ENCODE measurements at places on chromosomes 6 and 20.
A peak's percentile ranks its signal among the peaks of the same experiment; 100 is the strongest.

DNA sequence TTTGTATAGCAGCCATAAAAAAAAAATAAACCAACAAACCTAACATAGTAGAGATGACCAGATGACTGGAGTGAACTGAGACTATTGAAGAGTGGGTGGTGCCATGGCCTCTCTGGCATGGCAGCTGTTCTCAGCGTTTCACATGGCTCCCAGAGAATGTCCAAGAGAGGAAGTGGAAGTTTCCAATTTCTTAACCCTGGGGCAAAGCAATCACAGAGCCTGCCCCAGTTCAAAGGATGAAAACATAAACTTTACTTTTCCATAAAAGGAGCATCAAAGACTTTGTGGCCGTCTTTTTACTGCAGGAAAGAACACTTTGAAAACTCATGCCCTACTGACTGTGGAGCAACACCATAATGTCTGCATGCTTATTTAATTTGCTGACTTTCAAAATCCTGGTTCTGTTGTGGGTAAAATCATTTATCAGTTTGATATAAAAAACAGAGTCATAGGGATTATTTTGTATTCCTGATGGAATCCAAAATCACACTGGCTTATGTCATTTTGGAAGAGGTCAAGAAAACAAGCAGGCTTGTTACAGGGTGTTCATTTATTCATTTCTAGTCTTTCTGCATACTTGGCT lies 165.4 kb downstream of the SLC35B3 start:
- no peak for DNase-seq

GRCh38 chr6:160261991-160262680 lies 3.5 kb upstream of the SLC22A2 start:
- DNase-seq, result no peak

- no peak for DNase-seq
Measured at GRCh38 chr6:9002833-9003232, 567.5 kb upstream of the SLC35B3 start.

- DNase-seq, result no peak
Measured at GRCh38 chr20:49519777-49520359, 37.4 kb upstream of the KCNB1 start.

- no peak for DNase-seq
Measured at GRCh38 chr6:139847457-139847813, 473.0 kb upstream of the CITED2 start.

GRCh38 chr20:40225596-40225995 lies 463.4 kb downstream of the MAFB start:
- no peak for DNase-seq

DNA sequence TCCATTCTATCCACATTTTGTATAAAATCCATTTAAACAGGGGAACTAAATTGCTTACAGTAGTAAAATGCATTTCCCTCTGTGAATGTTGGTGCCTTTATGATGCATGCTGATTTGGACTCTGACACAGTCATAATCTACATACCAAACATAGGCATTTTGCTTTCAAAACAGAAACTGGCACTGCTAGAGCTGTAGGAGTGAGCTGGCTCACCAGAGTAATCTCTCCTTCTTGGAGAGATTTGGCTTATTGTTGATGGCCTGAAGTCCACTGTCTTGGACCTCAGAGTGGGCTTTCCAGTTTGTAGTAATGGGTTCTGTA lies 363.2 kb upstream of the FLRT3 start:
- no peak for DNase-seq

DNA sequence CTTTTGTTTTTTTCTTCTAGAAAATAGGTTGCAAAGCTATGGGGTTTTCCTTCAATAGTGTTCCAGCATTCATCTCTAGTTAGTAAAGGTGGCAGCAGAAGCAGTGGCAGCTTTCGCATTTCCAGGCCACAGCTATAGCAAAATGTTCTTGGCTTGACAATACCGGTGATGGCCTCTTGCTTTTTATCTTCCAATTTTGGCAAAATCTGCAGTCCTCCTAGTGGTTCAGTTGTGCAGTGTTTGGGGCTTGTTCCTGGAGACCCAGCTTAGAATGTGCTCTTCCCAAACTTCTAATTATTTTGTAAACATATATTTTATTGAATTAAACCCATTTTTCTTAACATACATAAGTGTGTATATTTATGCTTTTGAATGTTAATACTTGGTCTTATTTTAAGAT lies 370.6 kb upstream of the MAN1A1 start:
- no peak for DNase-seq

GRCh38 chr6:16419636-16420336 lies 181.4 kb downstream of the GMPR start:
- DNase-seq, result no peak

DNA sequence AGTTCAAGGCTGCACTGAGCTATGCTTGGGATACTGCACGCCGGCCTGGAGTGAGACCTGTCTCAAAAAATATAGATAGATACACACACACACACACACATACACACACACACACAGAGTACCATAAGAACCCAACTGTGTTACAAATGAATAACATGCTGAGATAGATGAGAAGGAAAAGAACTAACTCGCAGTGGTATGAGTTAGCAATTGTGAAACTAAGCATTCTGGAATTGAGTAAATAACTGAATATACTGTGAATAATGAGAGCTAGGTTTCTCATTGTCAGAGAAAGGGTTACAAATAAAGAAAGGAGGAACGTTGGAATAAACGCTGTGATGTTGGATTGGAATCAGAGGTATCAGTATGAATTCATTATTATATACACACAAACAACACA lies 14.6 kb upstream of the FAXC start:
- DNase-seq, result no peak

- DNase-seq, result peak; percentile 77
Measured at GRCh38 chr20:20393207-20394120, 25.6 kb downstream of the INSM1 start.

DNA sequence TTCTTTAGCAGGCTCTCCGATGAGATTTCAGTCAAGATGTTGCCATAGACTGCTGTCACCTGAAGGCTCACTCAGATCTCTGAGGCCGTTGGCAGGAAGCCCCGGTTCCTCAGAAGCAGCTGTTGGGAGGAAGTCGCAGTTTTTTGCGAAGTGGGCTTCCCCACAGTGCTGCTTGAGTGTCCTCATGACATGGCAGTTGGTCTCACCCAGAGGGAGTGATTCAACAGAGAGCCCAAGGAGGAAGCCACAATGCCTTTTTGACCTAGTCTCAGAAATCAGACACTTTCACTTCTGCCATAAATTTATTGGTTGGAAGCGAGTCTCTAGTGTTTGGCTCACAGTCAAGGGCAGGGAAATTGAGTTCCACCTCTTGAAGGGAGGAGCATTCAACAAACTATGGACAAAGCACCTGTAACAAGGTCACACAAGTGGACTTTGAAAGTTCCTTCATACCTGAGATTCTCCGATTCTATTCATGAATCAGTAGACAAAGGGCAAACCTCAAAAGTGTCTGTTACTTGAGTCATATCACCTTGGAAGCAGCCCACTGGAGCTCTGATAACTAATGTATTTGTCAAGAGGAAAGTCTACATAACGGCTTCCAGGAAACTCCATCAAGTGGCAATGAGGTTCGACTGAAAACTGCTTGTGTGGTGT lies 208.3 kb downstream of the TASP1 start:
- DNase-seq, result peak; percentile 33

DNA sequence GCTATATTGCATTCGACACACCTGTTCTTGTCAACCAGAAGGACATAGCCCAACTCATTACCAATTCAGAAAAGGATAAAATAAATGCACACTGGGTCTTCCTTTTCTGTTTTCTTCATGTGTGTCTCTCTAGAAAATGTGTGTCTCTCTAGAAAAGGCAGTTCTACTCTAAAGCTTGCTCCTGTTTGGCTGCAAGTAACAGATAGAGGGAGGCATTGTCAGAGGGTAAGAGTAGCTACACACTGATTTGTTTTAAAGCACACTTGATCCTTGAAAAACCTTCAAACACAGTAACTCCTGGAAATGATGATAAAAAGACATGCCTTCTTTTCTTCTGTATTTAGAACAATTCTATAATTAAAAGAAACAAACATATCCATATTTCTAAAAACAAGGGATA lies 21.3 kb downstream of the GRM1 start:
- DNase-seq, result no peak

- no peak for DNase-seq
Measured at GRCh38 chr20:53738039-53738944, 144.7 kb upstream of the ZNF217 start.

GRCh38 chr20:25580711-25581110 lies 4.6 kb downstream of the NINL start:
- DNase-seq, result no peak

DNA sequence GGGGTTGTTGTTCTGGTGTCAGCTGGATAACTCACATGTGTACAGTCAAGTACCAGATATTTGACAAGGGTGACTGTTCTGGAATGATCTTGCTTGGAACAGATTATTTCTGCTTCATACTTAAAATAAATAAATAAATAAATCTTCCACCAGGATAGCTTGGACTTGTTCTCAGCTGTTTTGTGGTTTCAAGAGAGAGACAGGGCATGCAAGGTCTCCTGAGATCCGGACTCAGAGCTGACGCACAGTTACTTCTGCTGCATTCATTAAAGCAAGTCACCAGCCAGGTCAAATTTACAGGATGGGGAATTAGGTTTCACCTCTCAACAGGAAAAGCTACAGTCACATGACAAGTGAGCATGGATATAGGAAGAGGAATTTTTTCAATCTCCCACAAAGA lies 285.0 kb upstream of the SPTLC3 start:
- DNase-seq, result no peak

DNA sequence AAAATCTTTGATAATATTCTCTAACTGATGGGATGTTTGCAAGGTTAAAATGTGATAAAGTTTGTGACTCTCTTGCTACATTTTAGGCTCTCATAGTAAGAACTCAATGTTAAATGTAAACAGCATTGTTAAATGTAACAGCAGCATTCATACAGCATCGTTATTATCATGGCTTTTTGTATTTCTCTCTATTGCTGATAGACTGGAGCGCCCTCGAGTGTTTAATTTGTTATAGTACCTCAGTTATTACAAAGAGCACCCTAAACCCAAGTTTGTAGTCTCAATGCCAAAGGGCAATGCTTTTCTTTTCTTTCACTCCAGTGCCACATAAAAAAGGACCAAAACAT lies 14.9 kb upstream of the TTPAL start:
- peak; percentile 40 for DNase-seq

DNA sequence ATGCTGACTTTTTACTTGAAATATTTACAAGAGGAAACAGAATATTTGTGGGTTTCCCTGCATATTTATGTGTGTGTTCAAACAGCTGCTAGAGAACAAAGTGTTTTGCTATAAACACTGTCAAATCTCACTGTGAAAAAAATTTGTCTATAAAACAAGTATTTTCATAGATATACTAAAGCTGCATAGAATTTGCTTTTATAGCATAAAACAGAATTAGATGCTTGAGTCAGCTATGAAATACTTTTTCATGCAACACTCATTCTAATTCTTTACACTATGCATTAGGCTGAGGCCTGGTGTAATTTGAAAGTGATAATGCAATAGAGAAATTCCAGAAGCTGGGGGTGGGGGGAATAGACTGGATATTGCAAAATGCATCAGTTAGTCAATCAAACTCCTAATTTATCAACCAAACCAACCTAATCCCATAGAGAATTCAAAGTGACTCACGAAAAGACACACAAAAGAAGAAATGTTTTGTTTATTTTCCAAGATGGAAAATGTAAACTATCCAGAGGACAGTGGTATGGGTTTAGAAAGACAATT lies 148.2 kb downstream of the LAMA2 start:
- no peak for DNase-seq

DNA sequence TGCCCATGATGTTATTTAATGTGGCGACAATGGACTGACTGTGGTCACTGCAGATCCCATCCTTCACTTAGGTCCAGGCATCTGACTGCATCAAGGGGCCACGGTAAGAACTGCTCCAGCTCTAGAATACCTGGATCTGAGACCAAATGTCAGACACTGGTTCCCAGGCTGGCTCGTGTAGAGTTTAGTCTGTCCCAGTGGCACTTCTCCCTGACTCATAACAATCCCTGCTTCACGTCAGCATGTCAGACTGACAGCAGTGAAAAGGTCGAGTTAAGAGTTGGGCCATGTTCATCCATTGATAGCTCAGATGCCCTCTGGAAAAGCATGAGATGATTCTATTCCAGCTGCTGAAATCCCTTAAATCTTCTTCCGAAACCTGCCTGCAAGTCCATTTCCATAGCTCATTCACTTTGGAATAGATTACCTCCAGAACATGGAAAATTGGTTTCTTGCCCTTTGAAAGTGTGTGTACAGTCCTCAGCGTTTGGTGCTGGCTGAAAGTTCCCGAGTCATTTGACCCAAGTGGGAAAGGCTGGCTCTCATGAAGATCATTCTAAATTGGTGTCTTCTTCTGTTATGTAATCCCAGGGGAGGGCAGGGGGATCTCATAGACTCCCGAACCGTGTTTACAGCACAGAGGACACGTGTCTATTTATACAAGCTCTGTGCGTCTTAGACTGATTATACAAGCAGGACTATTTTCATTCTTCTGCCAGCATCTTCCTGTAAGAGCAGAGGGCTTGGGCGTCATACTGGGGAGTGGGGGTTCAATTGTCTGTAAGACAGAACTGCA lies 160.8 kb downstream of the ZDHHC14 start:
- no peak for DNase-seq

- DNase-seq, result no peak
Measured at GRCh38 chr20:49956689-49957088, 20.5 kb downstream of the RNF114 start.

GRCh38 chr6:8821981-8822381 lies 386.6 kb upstream of the SLC35B3 start:
- no peak for DNase-seq

GRCh38 chr6:155528982-155529453 lies 73.4 kb upstream of the NOX3 start:
- peak; percentile 89 for DNase-seq

GRCh38 chr6:122200440-122200839 lies 199.0 kb upstream of the HSF2 start:
- DNase-seq, result no peak
